Immature natural killer cell (primary cell): ENCODE measurements at places on chromosomes 16 and 17. TPM values are rescaled to one million over a fixed set of nuclear protein-coding genes. Genes with fewer than 3 reads are reported as not detected.

DNA sequence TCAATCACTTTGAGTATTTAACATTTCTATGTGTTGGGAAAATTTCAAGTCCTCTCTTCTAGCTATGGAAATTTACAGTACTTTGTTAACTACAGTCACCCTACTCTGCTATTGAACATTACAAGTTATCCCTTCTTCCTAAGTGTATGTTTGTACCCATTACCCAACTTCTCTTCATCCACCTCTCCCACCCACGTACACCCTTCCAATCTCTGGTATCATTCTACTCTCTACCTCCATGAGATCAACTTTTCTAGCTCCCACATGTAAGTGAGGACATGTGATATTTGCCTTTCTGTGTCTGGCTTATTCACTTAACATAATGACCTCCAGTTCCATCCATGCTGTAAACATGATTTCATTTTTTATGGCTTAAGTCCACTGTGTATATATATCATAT, 3.2 kb upstream of the ZNF688 start:
- DNase-seq, result no peak

DNA sequence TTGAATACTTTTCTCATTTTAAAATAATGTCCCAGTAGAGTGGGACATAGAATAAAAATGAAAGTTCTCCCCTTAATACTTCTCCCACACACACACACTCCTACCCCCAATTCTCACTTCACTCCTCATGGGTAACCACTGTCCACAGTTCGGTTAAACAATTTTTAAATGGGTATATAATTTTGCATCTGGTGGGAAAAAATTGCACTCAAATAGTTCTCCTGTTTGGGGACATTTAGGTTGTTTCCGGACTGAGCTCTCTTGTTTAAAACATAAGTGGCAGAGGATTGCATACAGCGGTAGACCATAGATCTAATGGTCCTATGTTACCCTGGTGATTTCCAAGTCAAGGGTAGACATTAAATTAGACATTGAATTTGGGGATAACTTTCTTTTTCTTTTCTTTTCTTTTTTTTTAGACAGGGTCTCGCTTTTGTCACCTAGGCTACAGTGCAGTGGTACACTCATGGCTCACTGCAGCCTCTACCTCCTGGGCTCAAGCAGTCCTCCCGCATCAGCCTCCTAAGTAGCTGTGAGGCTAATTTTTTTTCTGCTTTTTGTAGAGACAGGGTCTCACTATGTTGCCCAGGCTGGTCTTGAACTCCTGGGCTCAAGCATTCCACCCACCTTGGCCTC, 138.3 kb downstream of the SOCS1 start:
- DNase-seq, result no peak

- DNase-seq, result no peak
Observed at GRCh38 chr17:1997927-1998742, 27.0 kb downstream of the RTN4RL1 start.

- DNase-seq, result no peak
Observed at GRCh38 chr17:58235821-58236220, 2.6 kb upstream of the LPO start.

DNA sequence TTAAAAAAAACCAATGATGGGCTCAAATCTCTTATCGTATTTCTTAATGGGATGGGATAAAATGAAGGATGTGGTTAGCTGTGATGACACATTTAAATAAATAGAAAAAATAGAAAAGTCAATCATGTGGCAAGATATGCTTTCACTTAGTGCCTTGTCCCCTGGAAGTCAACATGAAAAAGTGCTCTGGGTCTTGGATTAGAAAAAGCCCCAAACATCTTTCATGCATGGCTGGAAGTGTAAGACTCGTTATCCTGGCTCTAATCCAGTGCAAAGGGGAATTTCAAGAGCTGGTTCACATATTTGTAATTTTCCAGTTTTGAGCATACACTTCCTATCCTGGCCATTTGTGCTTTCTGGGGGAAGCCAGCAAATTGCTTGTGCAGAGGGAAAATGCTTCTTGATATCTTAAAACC, 160.9 kb downstream of the MAP2K6 start:
- DNase-seq, result no peak

GRCh38 chr16:86850670-86851069, 272.3 kb downstream of the FOXL1 start:
- DNase-seq, result no peak

- DNase-seq, result no peak
Observed at GRCh38 chr17:39647256-39647655, 10.3 kb downstream of the STARD3 start.

- no peak for DNase-seq
Observed at GRCh38 chr16:54165174-54165911, 121.2 kb downstream of the IRX3 start.

DNA sequence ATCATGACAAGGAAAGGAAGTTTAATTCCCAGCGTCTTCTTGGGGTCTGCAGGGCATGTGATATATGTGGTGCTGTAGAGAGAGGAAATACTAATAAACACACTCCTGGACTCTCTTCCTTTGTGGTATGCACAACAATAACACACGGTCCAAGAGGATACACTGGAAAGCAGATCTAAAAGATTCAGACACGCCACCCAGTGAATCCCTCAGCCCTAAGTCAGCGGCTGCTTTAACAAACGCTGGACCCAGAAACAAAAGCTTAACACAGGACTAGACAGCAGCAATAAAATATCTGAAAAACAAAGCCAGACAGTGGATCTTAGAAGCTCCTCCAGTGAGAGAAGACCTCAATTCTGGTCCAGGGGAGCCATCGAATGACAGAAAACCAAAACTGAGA, 13.1 kb downstream of the CFAP20 start:
- no peak for DNase-seq

GRCh38 chr17:76969598-76970172, 101.5 kb downstream of the MGAT5B start:
- DNase-seq, result no peak

GRCh38 chr17:55710410-55710809, 12.3 kb downstream of the TMEM100 start:
- no peak for DNase-seq

GRCh38 chr16:968620-969019, 2.2 kb downstream of the LMF1 start:
- no peak for DNase-seq

Gene CCR7
- 50.9 TPM for polyA plus RNA-seq

Gene ATP6V0D1
- polyA plus RNA-seq, result 205 TPM

Gene GRIN2A
- polyA plus RNA-seq, result not detected

Gene GLTPD2
- polyA plus RNA-seq, result 0.74 TPM

Gene SPSB3
- polyA plus RNA-seq, result 80.4 TPM

Gene SLC5A11
- not detected for polyA plus RNA-seq
